ENCODE measurements at places on chromosomes 4 and X.

DNA sequence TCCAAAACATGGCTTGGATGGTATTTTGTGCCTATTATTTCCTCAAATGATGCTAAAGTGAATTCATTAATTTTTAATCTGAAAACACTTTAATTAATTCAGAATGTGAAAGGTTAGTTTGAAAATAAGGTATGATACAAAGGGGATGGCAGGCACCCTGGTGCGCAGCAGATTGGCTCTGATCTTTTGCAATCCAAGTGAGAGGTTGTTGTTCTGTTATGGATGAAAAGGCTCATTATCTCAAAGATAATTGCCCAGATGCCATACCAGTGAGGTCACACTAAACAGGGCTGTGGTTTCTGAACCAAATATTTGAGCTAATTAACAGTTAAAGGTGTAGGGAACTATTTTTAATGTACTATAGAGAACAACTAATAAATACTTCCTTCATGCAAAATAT lies 504.9 kb downstream of the RAPGEF2 start:
- no peak for DNase-seq

- no peak for DNase-seq
Observed at GRCh38 chr4:119104644-119105273, 30.9 kb upstream of the MYOZ2 start.

DNA sequence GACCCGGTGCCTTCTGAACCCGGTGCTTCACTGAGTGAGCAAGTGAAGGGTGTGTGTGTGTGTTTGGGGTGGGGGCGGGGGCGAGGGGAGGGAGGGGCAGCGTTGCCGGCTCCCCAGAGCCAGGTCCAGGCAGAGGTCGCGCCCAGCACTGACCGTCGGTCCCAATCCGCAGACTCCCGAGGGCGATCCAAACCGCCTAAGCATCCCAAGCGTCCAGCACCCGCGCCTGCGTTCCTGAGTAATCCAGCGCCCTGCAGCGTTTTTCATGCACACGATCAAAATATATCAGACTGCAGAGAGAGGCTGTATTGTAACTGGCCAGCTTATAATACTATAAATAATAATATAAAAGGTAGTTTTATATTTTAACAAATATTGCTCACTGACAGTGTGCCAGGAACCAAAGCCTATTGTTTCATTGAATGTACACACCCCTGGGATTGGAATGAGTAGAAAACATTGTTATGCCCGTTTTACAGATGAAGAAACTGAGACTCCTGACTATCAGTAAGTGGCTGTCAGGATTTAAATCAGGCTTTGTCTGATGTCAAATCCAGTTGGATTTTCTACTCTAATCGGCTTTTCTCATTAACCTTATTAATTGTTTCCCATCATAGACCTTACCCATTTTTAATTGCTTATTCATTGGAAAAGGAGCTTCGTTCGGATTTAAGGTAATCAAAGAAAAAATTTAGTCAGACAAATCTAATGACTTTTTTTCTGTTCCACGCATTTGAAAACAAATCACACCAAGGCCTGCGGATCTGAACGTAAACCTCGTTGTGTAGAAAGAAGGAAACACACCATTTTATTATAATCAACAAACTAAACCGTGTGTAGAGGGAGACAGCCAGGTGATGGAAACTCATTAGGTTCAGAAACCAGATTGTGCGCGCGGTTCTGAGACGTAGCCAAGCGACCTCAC lies 4.0 kb upstream of the NKX3-2 start:
- no peak for DNase-seq

DNA sequence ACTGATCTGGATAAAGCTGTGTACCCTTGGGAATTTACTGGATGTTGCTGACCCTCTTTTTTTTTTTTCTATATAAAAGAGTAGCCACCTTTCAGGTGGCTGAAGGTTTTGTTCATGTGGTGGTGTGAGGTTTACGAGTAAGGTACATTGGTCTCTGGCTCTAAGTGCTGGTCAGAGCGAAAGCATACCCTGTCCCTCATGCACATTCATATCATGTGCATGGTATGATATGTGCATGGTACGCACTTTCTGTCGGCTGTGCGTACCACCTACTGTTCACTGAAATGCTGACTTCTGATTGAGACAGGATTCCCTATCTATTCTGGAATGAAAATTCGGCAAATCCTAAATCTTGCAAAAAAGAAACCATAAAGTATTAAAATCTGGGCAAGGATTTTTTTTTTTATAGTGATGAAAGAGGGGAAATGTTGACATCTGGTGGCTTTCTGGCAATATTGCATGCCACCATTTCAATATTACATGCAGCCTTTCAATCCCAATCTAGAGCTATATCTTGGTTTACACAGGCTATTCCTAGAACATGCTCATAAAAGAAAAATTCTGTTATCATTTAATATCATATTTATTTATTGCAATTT lies 32.8 kb downstream of the FAM149A start:
- no peak for DNase-seq

GRCh38 chr4:98838977-98839618 lies 89.8 kb downstream of the EIF4E start:
- DNase-seq = no peak

- DNase-seq = no peak
Observed at GRCh38 chr4:113383111-113383785, 333.8 kb downstream of the ANK2 start.

- no peak for DNase-seq
Observed at GRCh38 chrX:72128881-72129280, 2.8 kb downstream of the RTL5 start.

GRCh38 chr4:105422207-105422920 lies 51.5 kb downstream of the PPA2 start:
- no peak for DNase-seq

GRCh38 chr4:136319789-136320464 lies 1212.4 kb downstream of the PCDH18 start:
- DNase-seq = no peak

DNA sequence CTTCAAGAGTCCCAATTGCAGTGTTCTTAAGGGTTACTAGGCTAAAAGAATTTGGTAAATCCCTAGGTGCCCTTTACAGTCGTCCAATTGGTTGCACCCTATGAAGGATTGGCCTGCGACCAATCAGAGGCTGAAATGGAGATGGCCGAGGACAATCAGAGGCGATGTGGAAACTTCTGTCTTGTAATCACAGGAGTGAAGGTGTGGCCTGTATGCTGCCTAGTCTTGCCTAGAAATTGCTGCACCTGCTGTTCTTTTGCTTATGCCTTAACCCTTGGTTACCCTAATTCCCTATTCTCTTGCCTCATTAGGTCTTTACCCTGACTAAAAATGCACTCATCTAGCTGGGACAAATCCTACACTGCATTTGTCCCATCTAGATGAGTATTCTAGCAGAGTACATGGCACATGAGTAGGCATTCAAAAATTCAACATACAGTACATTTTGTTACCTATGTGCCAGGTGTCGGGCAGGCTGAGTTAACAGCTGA lies 1.0 kb upstream of the DCK start:
- DNase-seq = no peak

GRCh38 chr4:76803522-76803921 lies 94.4 kb downstream of the SOWAHB start:
- no peak for DNase-seq

GRCh38 chr4:60034361-60034760 lies 1165.8 kb upstream of the ADGRL3 start:
- DNase-seq = no peak

GRCh38 chrX:24335871-24336270 lies 22.0 kb upstream of the SUPT20HL2 start:
- DNase-seq = no peak

DNA sequence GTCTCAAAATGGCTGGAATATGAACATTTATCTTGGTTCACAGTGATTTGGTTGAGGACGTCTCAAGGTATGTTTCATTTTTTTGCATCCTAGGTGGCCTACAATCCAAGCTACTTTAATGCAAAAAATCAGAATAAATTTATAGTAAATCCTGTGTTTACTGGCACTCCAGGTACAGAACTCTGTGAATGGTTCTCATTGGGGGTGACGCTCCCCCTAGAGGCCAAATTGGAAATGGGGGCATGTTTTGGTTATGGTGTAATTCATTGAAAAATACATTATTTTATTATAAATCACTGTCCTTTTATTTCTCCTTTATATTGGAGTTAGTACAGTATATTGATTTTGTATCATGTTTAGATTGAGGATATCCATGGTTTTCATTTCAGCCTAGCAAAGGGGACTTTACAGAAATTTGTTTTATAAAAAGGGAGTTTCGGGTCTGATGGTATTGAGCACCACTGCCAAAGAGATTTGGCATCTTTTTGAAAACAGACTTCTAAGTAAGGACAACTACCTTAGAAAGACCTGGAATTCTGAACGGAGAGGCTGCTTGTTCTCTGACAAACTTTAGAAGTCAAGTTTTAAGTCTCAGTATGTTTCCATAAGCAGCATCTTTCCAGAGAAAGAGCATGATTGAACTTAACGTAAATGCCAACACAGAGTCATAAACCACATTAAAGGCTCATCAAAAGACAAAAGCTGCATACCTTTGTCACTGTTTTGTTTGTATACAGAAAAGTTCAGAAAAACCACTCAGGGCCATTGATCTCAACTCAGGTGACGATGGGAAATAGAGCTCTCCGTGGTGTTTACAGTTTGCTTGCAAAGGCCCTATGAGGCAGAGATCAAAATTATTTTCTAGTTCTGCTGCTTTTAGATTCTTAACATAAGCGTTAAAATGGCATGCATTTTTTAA lies 19.4 kb downstream of the MTM1 start:
- DNase-seq = no peak

GRCh38 chr4:186861317-186861716 lies 137.7 kb upstream of the FAT1 start:
- DNase-seq = no peak

DNA sequence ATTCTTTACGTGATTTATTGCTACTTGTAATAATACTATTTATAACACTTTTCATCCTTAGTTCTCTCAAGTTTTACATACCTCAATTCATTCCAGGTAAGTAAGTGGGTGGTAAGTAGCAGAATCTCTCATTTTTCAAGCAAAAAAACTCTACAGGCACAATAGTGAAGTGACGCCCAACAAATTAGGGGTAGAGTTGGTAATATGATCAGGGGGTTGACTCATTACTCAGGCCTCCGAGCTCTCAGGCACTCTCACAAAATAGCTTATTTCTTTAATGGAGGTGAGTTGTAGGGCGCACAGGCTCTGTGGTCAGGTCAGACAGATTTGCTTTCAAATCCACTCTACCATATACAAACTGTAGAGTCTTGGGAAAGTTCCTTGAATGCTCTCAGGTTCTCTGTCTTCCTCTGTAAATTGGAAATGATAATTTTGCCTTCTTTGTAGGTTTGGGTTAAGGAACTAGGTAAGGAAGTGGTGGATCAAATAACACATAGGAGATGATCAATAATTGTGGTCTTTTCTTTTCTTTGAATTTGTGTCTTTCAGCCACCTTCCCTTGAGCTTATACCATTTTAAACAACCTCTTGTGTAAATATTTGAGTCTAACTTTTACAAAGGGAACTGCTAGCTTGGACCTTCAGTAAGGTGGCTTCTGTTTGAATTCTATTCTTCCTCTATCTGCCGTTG lies 134.9 kb upstream of the LEF1 start:
- DNase-seq = no peak

GRCh38 chr4:117093571-117093970 lies 8.2 kb upstream of the TRAM1L1 start:
- no peak for DNase-seq

DNA sequence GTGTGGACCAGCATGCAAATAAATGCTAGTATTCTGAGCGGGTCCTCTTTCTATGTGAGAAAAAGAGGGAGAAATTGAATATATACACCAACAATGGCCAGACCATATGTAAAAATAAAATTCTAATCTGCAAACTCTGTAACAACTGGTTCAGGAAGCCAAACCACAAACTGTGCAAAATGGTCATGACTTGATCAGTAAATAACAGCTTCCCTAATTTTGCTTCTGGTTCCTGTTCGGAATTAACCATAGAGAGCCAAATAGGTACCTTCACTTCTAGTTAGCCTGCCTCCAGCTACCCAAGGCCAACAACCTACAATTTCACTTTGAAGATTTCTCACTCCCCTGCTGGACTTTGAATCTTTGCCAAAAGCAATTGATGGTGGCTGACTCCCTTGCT lies 1313.2 kb downstream of the ADGRL3 start:
- DNase-seq = no peak

DNA sequence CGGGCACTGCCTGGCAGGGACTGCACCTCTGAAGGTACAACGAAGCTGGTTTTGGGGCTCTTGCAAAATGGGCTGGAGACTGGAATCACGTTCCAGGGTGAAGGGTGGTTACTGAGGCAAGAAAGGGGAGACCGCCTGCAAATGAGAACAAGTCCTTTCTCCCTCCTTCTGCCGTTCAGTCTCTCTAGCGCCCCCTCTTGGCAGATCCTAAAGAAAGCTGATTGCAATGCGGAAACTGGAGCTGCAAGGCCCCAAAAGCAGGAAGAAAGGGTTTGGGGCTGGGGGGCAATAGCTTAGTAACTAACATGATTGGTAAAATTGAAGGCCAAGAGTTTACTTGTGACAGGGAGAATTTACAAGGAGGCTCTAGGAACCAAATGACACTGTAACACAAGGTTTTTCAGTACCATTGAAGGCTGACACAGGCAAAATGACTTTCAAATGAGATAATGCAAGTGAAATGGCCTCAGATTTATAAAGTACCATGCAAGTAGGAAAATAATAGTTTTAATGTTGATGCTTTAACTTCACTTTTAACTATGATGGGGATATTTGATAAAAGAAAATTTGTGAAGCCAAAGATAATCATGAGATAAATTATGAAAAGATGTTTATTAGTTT lies 222.7 kb upstream of the HAND2 start:
- peak; percentile 19 for DNase-seq

GRCh38 chrX:110042496-110042895 lies 39.6 kb downstream of the TMEM164 start:
- no peak for DNase-seq

- no peak for DNase-seq
Observed at GRCh38 chr4:39541987-39542610, 14.9 kb upstream of the UGDH start.

GRCh38 chr4:62717154-62717553 lies 1517.0 kb downstream of the ADGRL3 start:
- DNase-seq = no peak

- DNase-seq = no peak
Observed at GRCh38 chr4:14693728-14694127, 308.6 kb upstream of the CPEB2 start.

- no peak for DNase-seq
Observed at GRCh38 chr4:41069257-41069656, 145.1 kb downstream of the APBB2 start.

DNA sequence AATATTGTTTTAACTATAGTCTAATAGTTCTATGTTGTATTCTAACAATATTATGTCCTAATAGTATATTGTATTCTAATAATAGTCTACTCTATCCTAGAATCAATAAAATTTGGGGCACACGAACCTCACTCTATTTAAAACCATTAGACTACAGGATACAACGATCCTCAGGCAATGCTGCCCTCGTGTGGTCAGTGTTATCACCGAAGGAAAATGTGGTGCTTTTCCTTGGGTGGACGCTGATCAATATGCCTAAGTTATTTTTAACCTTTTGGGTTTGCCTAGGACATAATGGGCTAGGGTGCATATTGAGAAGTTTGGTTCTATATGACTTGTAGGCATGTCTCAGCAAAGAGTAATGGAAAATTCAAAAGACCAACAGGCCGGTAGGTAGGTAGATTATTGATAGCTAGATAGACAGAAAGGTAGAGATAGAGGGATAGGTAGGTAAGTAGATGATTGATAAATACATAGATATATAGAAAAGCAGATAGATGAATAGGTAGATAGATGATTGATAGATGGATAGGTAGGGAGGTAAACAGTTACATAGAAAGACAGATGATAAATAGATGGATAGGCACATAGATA lies 75.1 kb downstream of the PRKX start:
- no peak for DNase-seq
